ENCODE measurements at places on chromosomes 12 and 14.

DNA sequence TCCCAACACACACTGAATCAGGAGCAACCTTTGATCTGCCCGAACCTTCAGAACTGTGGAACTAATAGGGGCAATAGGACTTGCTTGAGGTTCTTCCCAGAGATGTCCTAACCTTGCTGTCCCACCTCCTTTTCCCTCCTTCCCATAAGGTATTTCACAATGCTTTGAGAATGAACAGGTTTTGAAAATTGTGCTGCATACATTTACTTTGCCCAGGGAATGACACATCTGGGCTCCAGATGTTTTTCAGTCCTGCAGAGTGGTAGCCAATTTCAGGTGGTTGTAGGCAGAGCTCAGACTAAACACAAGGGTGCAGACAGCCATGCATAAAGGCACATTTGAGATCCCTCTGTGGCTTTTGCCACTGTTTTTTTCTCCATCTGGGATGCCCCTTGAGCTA, 206.7 kb upstream of the PWP1 start:
- DNase-seq = no peak

- no peak for DNase-seq
These were observed 189.6 kb upstream of the SOX5 start for GRCh38 chr12:24139035-24139434.

GRCh38 chr12:48651681-48652080, 30.4 kb downstream of the KANSL2 start:
- no peak for DNase-seq

DNA sequence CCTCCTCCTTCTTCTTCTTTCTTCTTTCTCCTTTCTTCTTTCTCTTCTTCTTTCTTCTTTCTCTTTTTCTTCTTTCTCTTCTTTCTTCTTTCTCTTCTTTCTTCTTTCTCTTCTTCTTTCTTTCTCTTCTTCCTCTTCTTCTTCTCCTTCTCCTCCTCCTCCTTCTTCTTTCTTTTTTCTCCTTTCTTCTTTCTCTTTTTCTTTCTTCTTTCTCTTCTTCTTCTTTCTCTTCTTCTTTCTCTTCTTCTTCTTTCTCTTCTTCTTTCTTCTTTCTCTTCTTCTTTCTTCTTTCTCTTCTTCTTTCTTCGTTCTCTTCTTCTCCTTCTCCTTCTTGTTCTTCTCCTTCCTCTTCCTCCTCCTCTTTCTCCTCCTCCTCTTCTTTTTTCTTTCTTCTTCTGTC, 1230.7 kb upstream of the USP15 start:
- DNase-seq = no peak
